Urinary bladder (tissue), 4 donors: ENCODE measurements at places on chromosomes 2 and 18. TPM values are rescaled to one million over a fixed set of nuclear protein-coding genes. Genes with fewer than 3 reads are reported as not detected.

Gene SCTR
- total RNA-seq = not detected

DNA sequence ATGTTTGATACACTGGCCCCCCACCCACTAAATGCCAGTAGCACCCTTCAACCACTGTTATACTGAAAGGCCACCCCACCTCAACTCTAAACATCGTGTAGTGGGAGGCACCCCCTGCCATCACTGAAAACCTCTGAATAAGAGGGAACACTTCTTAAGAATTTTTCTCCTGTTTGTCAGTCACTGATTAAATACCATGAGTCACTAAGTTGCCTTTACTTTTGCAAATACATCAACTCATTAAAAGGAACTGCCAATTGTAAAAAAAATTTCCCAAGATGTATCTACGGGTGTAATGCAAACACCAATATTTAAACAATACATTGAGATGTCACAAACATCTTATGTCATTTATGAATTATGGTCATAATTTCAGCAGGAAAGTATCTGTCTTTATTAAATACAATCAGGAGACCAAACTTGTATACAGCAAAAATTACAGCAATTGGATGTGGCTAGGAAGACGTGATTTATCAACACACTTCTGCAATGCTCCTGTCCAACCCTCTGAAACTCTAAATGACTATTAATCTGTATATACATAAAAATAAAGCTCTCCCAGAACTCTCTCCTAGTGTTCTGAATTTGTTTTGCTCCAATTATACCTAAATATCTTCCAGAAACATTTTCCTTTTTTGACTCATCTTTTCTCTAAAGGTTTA lies 144.1 kb upstream of the STK17B start:
- DNase-seq = no peak

Gene MEP1B
- total RNA-seq = 0.11 TPM

DNA sequence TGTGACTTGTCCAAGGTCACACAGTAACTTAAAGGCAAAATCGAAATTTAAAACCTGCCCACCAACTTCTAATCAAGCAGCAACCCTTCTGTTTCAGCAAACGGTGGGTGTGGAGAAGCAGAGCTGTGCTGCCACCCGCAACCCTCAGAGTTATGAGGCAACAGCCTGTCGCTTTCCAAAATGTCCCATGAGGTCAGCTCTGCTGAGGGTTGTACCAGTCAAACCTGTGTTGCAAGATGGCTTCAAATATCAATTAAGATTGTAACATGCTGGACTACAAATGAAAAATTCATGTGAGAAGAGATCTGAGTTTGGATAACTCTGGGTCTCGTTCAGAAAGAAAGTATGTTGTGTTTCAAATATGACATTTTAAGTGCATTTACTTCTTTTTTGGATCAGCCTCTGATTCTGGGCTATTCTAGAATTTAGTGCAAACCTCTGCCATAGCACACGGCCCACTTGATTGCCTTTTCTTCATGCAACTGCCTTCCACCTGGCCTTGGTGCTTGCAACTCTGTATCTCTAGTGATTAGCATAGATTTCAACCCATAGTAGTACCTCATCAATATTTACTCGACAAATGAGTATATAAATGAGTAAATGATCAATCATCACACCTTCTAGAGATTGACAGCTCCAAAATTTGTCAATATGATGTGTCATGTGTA lies 69.3 kb downstream of the TIMM21 start:
- no peak for DNase-seq

DNA sequence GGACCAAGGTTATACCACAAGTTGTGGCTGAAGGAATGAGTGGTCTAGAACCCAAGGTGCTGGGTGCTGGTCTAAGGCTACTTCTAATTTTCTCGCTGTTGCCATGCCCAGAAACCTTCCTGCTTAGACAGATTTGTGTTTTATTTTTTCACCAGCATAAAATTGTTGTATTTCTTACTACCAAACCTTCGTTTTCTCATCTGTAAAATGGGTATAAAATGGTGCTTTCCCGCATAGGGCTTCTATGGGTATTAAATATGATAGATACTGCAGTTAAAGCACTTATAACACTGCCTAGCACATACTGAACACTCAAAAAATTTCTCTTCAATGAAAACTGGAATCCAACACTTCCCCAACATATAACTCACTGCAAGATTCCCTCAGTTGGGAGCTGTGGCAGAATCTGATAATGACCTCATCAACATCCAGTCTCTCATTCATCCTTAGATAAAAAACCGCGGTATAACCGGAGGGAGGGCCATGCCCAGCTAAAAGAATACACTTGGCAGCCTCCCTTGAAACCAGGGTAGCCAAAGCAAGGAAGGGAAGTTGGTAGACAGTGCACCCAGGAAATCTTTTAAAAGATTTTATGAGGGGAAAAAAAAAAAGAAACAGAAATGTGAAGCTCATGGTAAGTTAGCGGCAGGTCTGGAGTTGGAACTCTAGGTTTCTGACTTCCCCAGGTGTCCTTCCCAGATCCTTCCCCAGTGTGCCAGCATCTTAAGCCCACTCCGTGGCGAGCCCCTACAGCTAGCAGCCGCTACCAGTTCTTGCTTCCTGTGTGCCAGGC lies 1.2 kb downstream of the NEMP2 start:
- DNase-seq = no peak

Gene CHAC2
- 2.3 TPM for total RNA-seq

Gene GAL3ST2
- total RNA-seq = not detected

DNA sequence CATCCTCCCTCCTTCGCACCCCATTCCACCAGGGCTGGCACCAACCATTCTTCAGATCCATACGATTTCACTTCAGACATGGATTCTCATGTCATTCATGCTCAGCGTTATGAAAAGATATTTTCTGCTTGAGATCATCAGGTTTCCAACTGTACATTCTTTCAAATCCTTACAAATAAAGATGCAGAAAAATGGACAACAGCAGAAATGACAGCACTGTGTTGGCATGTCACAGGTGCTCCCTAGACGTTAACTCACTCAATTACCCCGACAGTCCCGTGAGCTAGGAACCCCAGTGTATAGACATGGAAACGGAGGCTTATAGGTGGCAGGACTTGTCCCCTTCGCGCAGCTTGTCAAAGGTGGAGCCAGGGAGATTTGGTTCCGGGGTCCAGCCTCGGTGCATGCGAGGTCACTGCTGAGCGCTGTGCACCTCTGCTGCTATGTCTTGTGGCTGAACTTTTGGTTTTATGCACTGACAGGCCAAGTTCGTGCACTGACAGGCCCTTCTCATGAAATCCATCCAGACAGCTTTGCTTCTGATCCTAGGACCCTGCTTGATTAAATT lies 17.7 kb downstream of the FHL2 start:
- DNase-seq = no peak

GRCh38 chr18:3886575-3887322 lies 436.8 kb downstream of the TGIF1 start:
- no peak for DNase-seq

DNA sequence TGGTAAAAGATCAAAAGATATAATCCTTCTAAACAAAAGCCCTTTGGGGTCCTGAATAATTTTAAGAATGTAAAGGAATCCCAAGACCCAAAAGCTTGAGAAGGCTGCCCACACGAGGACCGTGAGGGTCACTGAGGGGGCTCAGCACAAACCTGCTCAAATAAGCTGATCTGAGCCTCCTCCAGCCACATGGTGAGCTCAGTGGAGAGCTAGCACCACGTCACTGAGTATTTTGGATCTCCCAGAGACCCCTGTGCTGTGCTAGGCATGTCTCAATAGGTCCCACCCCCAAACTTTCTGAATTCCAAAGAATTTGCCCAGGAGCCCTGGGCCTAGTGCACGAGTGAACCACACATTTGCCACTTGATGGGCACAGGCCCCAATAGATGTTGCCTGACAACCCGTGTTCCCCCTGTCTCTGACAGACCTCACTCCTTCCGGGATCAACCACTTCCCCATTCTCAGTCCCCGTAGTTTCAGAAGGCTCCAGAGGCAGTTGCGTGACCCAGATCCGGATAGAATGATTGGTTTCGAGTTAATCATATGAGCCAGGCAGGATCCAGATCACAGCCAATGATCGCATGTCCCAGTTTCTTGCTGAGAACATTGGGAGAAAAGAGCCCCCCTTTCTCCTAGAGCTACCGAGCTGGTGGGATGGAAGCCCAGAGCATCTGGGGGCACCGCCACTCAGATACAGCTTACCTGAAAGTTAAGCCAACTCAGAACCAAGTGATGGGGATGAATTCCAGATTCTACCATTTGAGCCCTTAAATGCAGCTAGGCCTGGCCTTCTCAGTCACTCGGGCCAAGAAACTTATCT lies 203.8 kb downstream of the TNS1 start:
- no peak for DNase-seq

DNA sequence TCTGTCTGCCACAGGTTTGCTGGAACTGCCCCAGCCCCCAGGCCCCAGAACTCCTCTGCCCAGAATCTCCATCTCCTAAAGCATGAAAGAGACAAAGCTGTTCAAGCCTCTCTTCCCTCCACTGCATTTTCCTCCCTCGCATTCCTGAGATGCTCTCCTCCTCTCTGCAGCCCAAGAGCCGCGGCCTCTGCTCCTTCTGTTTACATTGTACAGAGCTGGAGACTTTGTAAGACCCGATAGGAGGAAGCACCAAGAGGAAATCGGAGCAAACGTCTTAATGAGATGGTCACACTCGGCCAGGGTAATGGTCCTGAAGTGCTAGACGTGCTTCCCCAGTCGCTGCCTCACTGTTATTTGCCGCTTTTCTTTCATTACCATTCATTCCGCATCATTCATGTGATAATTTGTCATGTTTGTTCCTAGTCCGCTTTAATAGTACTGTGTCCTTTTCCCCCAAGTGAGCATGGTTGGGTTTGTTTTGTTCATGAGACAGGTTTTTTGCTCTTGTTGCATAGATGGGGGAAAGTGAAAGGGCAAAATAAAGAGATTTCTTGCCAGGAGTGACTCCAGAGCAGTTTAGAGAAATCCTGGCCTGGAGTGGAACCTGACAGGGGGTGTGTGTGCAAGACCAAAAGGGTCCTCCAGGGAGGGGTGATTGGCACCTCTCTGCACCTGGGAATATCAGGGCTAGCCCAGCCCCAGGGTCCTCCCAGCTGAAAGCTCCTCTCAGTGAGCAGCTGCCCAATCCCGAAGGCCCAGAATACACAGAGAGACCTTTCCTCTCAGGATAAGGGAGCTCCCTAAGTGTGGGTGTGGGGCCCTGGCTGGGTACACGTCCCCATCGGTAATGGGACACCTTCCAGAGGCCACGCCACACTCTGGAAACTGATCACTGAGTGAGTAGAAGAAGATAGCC lies 44.9 kb upstream of the ID2 start:
- peak; percentile 48 for DNase-seq

DNA sequence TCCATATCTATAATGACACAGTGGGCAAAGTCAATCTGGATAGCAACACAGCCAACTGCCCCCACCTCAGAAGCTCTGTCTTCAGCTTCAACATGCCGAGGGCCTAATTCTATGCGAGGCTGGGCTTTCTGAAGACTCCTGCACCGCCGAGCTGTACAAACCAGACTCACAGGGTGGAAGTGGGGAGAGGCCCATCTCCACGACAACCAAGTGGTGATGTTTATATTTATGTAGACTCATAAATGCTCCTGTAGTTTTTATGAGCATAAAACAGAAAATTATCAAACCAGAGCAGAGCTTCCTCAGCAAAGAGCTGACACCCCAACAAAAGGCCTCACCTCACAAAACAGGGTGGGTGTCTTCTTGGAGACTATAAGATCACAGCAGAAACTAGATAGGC lies 77.0 kb upstream of the LGALSL start:
- DNase-seq = peak; percentile 62

- DNase-seq = no peak
Observed at GRCh38 chr2:191650896-191651773, 26.8 kb upstream of the NABP1 start.

Gene RAD51AP2
- total RNA-seq = 0.26 TPM

Gene TRIM54
- total RNA-seq = 2.6 TPM
